Fibroblast of the aortic adventitia (primary cell): ENCODE measurements at places on chromosomes 16 and 17. TPM values are rescaled to one million over a fixed set of nuclear protein-coding genes. Genes with fewer than 3 reads are reported as not detected.

KRTAP3-2 gene
- total RNA-seq, result not detected in 2 replicates

GRCh38 chr17:4626734-4627256 lies 14.7 kb downstream of the ALOX15 start:
- DNase-seq, result no peak

DNA sequence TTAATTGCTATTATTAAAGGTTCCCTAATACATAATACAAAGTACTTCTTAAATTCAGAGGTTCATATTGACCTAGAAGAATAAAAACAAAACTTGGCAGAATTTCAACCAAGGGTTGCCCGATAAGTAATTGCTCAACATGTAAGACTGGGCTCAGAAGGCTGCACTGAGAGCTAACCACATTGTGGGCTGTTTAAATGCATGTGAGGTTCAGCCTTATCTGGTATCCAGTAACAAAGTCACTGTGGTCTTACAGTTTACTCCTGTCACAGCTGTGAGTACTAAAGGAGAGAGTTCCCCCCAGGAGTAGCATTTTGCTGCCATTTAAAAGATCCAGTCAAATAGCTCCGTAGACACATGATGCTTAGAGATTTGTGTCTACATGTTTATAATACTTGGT lies 1.6 kb upstream of the DHRS11 start:
- peak; percentile 24 for DNase-seq

DNA sequence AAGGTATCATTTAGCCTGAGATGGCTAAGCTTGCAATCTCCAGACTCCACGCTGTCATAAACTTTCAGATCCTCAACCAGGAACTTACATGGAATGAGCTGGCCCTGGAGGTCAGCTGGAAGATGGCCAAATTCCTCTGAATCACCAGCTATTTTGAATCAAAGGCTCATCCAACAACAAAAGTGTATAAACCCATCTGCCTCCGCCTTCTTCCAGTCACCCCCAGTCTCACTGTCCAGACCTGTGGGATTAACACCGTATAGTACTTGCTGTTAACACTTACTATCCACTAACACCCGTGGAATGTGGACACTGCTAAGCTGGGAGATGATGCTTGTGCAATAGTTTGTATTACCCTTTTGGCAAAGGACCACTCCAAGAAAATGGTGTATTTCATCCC lies 1.9 kb upstream of the LCMT1 start:
- peak; percentile 97 for DNase-seq
